ENCODE measurements at places on chromosomes 16 and 17.

DNA sequence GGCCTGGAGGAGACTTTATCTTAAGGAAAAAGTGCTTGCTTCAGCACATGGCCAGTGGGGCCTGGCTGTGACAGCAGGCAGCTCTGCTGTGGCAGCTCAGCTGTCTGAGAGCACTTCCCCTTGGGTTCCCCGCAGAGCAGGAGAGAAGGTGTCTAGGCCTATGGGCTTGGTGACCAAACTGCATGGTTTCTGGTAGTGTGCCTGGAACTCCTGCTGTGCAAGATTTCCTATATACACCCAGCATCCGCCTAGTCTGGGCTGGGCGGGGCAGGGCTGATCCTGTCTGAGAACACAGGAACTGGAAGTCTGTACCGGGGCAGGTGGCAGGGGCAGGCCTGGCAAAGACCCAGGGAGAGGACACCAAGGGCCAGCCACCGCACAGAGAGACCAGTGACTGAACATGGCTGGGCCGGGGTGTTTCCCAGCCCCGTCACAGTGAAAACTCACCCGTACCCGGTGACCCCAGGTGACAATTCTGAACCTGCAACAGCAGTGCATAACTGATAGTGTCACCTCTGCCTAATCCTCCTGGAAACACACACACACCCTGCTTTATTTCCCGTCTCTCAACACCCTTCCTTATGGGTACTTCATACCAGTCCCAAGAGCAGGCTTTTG is 39.3 kb downstream of the CHD9 start:
- DNase-seq: no peak

DNA sequence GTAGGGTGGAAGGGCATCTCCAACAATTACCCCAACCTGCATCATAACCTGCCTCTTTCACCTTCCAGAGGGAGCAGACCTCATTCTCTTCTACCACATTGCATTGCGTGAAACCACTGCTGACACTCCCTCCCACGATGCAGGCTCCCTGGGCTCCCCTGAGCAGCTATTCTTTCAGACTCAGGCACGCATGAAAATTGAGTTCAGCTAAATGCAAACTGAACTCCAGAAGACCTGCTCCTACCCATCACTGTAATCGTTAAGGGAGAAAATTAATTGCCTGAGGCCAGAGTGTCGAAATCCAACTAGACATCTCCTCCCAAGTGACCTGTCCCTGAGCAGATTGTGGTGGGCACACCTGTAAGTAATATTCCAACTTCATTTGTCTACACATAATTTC is 186.0 kb downstream of the GRIN2A start:
- DNase-seq: no peak

DNA sequence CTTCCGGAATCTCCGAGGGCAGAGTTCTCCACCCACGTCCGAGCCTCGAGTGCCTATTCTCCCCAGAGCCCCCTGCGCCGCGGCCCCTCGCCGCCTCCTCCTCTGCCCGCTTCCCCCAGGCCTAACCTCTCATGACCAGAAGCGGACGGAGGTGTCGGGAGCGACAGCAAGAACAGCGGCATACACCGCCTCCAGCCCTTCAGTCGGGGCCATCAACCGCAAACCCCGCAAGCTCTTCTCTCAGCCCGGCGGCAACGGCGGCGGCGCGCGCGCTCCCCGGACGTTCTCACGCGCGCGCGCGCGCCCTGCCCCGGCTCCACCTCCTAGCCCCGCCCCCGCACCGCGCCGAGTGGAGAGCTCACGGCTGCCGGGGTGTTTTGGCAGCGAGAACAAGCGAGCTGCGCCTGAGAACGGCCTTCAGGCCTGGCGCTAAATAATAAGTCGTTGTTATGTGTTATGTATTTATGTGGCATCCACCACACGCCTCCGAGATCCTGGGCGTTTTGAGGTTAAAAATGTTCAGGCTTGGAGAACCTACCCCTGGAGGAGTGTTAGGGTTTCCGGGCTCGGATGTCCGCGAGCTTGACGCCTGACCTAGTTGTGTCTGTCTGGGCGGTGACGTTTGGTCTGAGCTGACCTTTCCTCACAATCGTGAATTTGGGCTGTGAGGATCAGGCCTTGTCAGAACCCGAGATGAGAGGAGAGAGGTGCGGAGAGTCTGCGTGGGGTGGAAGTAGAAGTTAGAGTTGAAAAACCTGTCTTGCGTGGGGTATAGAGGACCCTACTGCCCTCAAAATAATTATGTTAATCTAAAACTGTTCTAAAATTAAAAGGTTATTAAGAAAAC is at the start of gene RNFT1:
TSS of gene RNFT1 (minus strand) at position 259 of the 847 bp plus-strand sequence. CDS start at position 182, 77 bp downstream.
- peak; percentile 3 for DNase-seq

GRCh38 chr17:47907932-47908562 is 12.0 kb downstream of the SP2 start:
- DNase-seq: no peak

DNA sequence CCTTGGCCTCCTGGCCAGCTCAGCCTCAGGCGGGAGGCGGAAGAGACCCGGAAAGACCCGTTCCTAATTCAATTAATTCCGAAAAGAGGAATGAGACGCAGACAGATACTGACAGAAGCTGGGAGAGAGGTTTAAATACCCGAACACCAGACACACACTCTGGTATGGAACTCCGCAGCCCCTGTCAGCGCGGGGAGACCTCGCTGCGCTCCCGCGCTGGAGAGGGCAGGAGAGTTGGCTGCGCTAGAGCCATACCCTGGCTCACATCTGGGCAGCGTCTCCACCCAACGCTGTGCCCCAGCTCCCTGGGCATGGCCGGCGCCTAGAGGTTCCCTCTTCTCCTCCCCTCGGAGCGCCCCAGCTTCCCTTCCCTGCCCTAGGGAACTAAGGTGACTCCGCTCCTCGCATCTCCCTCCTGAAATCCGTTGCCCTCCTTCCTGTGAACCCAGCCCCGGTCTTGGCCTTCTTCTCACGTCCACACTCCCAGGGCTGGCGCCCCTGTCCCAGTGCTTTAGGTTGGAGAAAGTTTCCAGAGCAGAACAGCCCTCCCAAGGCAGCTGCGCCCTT is 8.0 kb downstream of the NEUROD2 start:
- no peak for DNase-seq

- no peak for DNase-seq
Observed at GRCh38 chr17:9389111-9389527, 186.5 kb downstream of the STX8 start.

DNA sequence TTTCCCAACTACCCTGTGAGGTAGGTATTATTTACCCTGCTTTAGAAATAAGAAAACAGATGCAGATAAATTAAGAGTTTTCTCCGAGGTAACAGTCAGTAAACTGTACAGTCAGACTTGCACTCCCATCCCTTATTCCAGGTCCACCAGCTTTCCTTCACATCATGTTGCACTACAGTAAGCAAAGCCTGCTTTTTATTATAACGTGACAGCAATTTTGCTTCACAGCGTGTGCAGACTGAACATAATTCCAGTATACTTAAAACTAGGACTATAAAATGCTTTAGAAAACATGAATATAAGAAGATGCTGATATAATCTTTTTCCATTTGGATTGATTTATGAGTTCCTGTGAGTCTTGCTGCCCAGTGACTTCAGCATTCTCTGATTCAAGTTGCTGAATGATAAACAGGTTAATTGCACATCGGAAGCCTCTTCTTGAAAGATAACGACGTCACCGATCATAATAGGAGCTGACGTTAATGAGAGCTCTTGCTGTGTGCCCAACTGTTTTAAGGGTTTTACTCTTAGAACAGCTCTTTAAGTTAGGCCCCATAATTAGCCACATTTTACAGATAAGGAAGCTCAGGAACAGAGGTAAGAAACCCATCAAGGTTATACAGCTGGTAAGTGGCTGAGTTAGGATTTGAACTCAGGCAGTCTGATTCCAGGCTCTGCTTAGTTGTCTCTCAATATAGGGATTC is 1.4 kb downstream of the LIG3 start:
- DNase-seq: no peak

GRCh38 chr17:66514227-66514806 is 211.9 kb downstream of the PRKCA start:
- no peak for DNase-seq
